Fibroblast of skin of scalp (primary cell): ENCODE measurements at places on chromosomes 2 and 18.

DNA sequence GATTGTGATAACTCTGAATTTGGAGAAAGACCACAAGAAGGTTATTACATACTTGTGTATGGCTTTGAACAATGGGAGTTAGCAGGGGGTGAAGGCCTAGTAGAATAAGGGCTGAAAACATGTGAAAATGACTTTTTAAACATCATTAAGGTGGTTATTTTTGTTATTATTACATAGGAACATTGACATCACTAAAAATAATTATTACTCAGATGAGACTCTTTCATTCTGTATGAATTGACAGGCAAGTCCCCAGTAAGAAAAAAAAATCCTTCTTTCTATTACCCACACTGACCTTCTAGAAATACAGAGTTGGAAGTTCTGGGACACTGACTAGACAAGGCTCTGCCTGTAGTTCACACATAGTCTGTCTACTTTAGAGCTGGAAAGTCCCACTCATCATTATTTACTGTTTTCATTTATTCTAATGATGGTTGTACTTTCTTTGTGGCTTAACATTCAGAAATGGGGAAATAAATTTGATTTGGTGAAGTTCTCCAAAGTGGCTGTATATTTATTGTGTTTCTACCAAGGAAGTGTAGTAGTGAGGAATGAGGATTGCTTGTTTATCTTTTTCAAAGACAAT, 219.6 kb upstream of the EPAS1 start:
- DNase-seq, result no peak

DNA sequence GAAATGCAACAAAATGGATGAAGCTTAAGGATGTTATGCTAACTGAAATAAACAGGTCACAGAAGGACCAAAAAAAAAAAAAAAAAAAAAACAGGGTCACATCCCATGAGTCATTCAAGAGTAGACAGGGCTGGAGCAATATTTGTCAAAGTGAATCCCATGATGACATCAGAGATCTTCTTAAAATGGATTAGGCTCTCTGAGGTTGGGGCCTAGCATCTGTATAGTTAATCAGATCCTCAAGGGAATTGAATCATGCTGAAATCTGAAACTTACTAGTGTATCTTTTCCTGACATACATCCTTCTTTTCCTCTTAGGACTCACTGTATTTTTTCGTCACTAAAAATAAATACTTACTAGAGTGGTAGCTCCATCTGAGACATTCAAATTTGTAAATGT, 380.6 kb upstream of the NXPH2 start:
- DNase-seq, result peak; percentile 72

- DNase-seq, result no peak
Observed at GRCh38 chr2:19886261-19886660, 15.5 kb downstream of the TTC32 start.

GRCh38 chr2:71353248-71353647, 21.7 kb downstream of the ZNF638 start:
- no peak for DNase-seq

DNA sequence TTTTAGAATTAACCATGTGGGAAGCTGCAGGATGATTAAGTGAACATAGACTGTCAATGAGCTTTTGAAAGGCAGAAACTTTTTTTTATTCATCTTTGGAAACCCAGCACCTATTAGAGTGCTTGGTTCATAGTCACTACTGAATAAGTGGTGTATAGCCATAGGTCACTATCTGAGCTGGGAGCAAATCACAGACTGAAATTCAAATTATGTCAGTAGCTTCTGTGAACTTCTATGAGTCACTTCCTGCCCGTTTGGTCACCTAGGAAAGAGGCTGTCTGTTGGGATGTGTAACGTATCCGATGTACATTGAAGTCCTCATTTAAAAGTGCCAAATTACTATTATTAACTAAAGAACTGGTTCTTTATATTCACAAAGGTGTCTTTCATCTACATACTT, 20.5 kb upstream of the SLC40A1 start:
- no peak for DNase-seq
